Activated CD4-positive, CD25-positive, alpha-beta regulatory T cell treated with anti-CD3 and anti-CD28 coated beads, Interleukin-2, amount 50 U/mL, for 72 hours (primary cell): ENCODE measurements at places on chromosomes 11 and 22.

DNA sequence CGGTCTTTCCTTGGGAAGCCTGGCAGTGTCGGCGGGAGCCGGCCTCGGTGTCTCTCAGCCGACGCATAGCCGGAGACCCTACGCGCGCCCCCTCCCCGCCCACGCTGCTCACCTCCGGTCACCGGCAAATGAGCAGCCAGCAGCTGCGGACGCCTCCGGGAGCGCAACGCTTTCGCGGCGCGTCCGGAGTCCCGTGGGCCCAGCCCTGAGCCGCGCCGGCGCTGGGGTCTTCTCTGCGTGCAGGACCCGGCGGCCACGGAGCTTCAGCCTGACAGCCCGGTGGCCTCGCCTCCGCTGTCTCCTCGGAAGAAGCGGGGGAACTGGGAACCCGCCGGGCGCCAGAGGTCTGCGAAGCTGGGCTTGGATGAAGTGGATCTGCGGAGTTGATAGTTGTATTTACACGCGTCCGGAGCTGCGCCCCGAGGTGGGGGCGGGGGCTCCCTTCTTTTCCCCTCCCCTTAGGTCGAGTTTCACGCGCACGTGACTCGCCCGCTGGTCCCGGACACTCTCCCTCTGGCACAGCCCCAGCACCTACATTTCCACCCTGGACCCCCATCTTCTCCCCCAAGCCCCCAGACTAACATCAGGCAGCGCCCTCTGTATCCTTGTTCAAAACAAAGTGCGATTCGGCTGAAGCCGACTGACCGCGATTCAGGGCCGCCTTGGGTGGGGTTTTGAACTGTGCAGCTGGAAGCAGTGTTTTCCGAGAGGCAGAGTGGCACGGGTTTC, at the start of gene SLC43A1:
Gene SLC43A1 (minus strand): TSS at position 371 of the 729 bp plus-strand sequence. CDS start 1,591 bp downstream, outside the sequence.
- peak; percentile 57 for DNase-seq

DNA sequence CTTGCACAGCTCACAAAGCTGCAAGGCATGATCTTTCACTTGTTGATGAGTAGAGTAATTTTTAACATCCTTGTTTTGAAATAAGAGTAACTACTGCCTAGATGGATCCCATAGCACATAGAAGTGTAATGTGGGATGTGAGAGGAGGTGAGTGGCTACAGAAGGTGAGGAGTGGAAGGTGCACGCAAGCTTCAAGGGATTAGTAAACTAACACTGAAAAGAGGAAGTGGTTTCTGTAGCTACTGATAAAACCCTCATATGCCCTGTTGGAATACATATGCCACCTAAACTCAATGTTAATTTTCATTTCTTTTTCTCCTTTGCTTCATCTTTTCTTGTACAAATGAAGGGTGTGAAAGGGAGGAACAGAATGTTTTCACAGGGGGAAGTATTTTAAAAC, 22.0 kb upstream of the CTSC start:
- no peak for DNase-seq

GRCh38 chr11:98183034-98183433, 837.7 kb upstream of the CNTN5 start:
- DNase-seq: no peak

DNA sequence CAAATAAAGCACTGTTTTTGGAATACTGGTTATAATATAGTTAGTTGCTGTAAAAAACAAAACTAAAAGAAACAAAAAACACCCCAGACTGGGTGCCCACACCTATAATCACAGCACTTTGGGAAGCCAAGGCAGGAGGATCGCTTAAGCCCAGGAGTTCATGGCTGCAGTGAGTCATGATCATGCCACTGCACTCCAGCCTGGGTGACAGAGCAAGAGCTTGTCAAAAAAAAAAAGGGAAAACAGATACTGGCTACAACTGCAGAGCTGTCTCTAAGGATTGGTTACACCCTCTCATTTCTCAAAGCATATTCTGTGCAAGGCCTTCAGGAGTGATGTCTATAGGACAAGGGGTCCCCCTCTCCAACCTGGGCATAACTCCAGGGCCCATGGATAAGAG, 14.6 kb upstream of the STK33 start:
- no peak for DNase-seq
